ENCODE measurements at places on chromosomes 5 and 9.
A peak's percentile ranks its signal among the peaks of the same experiment; 100 is the strongest.

GRCh38 chr9:15484802-15485201, 26.0 kb downstream of the PSIP1 start:
- no peak for DNase-seq

DNA sequence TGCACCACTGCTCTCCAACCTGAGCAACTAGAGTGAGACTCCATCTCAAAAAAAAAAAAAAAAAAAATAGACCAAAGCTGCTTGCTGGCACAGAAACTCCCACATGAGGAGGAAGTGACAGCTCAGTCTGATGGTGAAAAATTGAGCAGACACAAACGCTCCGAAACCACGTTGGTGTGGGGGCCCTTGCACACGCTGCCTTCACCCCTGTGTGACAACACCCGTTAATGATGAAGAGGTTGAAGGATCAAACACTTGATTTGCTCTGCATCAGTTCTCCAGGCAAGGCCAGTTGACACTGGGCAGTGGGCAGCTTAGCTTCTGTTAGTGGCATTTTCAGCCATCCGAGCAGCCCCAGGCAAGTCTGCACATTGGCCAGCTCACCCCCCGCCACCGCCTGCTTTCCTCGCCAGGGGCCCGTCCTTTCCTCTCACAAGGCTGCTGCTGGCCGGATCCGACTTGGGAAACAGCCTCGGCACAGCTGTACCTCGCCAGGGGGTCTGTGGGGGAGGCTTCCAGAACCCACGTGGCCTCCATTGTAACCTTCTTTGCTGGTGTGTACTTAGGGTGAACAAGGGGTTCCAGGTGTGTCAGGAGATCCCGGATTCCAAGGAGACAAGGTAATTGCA, 79.8 kb downstream of the COL27A1 start:
- DNase-seq, result no peak

DNA sequence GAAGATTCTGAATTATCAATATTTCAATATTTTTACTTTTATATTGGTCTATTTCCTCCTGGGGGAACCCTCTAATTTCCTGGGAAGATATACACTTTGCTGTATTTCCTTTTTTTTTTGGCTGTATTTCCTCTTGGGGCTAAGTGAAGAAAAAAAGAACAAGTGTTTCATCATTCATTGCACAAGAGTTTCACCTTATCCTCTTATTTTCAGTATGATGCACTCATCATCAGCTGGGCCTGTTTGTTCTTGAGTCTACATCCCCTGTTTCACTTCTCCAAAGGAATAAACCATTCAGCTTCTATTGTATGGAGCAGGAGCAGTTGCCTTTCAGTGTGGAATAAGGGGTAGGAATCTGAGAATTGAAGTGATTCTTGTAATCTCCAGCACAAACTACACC, 210.8 kb downstream of the FAM170A start:
- no peak for DNase-seq

DNA sequence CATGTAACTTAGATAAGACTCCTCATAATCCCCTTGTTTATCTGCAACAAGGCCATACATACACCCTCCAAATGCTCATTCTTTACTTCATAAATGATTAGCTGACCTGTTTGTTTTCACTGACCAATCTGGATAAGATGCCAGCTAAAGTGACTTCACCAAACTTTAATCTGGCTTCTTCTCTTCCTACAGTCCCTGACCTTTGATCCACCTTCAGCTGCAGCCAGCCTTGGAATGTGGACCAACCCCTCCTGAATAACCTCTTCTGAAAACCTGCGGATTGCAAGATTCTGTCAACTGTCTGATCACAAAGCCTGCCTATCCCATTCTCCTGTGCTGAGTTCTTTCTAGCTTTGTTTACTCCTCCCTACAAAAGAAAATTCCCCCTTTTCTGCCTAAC, 476.8 kb downstream of the LRRC70 start:
- DNase-seq, result no peak

DNA sequence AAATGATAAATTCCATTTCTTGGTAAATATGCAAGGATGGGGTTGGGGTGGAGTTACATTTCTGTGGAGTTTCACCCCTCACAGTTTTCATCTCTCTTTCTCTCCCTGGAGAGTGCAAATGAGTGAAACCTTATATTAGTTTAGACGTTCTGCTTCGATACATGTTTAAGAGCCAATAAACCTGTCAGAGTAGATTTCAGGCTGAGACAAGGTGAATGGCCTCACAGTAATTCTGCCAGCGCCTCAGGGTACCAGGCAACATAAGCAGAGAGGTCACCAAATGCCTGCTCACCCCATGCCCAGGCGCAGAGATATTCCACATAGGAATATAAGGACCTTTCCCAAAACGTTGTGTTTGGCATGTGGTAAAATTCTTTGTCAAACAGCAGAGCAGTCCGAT, 154.9 kb upstream of the VLDLR start:
- no peak for DNase-seq

- peak; percentile 4 for DNase-seq
Measured at GRCh38 chr9:135525241-135526088, 4.2 kb downstream of the LCN1 start.

GRCh38 chr5:103003872-103004271, 116.1 kb downstream of the GIN1 start:
- DNase-seq, result no peak
